ENCODE measurements at places on chromosomes 5 and 9. TPM values are rescaled to one million over a fixed set of nuclear protein-coding genes. Genes with fewer than 3 reads are reported as not detected.

SLC9A3 gene
- 2.4 TPM for total RNA-seq

DNA sequence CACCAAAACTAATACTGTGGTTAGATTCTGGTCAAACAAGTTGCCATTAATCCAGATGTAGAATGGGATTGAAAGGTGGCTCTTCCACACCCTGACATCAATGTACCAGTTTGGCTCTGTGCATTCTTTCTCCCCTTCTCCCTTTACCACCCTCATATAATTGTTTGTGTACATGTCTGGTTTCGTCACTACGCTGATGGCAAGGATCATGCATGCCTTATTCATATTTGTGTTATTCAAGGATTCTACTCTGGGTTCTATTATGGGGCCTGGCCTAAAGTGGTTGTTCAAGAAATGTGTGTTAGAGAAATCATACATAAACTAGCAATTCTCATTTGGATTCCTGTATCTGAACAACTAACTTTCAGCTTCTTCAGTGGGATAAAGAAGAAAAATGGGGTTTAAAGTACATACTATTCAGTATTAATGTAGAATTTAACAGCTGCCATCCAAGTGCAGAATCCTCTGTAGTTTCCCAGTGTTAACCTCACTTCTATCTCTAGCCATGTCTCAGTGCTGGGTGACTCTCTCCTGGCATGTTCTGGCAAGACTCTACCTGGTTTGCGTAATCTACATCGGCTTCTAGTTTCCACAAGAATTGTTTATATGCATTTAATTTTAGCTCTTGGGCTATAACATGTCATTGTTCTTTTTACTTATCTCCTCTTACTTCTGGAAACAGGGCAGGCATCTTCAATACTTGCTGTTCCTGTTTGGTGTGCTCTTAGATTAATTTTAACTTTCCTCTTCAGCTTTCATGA lies 27.9 kb upstream of the CDKN2B start:
- DNase-seq = peak; percentile 42

DNA sequence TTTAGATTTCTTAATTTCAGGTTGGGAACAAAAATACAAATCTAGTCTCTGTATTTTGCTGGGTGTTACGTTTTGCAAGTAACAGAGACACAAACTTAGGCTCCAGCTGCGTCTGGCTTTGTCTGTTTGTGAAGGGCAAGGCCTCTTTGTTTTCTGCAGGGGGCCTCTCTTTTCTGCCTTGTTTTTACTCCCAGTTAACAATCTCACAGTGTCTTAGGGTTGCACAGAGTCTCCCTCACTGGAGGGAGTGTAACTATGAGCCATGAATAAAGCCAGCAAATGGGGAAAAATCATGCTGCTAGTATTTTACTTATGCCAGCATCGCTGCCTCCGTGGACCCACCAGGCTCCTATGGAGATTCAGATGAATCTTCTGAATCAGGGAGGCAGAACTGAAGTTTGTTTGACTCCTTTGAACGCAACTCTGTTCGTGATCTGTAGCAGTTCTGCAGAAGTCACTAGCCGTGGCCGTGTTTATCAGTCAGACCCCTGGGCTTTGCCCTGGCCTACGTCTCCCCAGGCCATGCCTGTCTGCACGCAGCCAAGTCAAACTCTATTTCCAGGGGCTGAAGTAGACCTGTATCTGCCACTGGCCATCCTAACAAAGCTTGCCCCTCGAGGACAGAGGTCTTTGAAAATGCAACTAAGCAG lies 77.2 kb downstream of the ATP10B start:
- DNase-seq = no peak

GRCh38 chr5:119288379-119289033 lies 67.3 kb upstream of the TNFAIP8 start:
- DNase-seq = peak; percentile 63

- no peak for DNase-seq
Observed at GRCh38 chr5:138961221-138961620, 86.1 kb upstream of the LRRTM2 start.

GRCh38 chr5:11305245-11305644 lies 544.2 kb upstream of the DAP start:
- DNase-seq = no peak
